ENCODE measurements at places on chromosomes 2 and 18.

GRCh38 chr2:88329815-88330603, 122.5 kb downstream of the FOXI3 start:
- DNase-seq: peak; percentile 60

DNA sequence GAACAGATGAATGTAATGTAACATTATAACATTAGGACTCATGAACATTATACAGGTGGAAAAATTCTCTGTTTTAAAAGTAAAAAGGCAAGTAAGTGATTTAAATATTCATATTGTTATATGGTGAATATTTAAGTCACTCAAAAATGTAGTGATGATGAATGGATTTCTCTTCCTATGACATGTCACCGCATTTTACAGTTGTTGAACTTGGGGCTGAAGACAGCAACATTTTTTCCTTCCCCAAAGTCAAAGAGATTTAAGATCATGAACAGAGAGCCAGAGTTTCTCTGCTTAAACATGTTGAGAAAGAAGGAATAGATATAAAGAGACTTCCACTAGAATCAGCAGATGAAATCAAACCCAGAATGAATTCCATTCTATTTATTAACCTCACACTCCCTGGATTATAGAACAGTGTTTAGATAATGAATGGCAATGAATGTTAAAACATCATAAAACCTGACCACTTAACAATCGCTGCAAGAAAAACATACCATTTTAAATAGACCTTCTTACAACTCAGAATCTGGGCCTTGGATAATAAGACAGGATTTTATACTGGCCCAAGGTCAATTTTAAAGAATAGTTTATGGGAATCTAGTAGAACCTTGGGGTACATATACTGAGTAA, 163.6 kb upstream of the SIX2 start:
- DNase-seq: no peak

GRCh38 chr2:212021947-212022346, 516.7 kb downstream of the ERBB4 start:
- DNase-seq: no peak

DNA sequence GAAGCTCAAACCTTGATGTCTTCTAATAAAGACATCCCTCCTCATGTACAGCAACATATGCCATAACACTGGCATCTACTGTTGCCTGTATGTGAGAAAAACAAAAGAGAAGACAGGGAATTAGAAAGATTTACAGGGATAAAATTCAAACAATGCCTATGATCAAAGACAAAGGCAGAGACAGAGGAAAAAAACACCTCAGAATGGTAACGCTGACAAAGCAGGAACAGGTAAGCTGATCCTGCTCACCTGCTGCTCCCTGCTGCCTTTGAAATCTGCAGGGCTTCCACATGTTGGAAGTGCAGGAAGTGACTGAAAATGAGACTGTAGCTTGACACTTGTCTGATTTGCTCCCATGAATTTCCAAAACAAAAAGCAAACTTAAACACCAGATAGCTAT, 90.2 kb upstream of the DNAJC10 start:
- DNase-seq: peak; percentile 39

GRCh38 chr18:25675123-25675850, 323.3 kb upstream of the ZNF521 start:
- DNase-seq: peak; percentile 48

DNA sequence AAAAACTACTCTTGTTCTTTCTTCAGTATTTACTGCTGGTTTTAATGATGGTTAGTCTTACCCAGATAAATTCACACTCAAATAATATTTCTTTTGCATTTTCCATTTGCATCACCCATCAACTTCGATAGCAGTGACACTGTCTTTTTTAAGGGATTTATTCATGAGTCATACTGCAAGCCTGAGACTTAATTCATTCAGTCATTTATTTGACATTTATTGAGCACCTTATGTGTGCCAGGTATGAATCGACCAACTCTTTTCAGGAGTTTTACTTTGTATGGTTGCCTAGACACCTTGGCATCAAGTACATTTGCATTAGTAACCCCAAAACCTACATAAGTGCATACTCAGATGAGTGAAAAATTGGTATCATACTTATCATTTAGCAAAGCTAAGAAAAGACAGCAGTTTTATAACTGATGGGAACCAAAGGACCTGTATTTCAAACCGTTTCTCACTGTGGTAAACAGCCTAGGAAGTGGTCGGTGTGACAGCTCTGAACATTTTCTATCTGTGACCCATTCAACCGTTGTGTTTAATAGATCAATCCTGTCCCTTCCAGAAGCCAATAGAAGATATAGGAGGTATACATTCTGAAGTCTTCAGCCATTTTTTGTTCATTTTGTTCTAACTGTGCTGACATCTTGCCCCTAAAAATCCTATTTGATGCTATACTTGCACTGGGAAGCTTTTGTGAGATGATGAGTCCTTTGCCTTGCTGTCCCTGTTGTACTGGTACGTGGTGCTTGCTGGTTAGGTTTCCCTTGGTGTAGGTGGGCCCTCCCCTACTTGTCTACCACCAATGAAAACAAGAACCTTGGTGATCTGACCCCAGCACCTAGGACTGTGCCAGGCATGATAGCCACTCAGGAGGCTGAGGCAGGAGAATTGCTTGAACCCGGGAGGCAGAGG, 484.7 kb upstream of the RAB12 start:
- DNase-seq: no peak

- DNase-seq: no peak
Measured at GRCh38 chr18:77619525-77619924, 369.9 kb downstream of the GALR1 start.

DNA sequence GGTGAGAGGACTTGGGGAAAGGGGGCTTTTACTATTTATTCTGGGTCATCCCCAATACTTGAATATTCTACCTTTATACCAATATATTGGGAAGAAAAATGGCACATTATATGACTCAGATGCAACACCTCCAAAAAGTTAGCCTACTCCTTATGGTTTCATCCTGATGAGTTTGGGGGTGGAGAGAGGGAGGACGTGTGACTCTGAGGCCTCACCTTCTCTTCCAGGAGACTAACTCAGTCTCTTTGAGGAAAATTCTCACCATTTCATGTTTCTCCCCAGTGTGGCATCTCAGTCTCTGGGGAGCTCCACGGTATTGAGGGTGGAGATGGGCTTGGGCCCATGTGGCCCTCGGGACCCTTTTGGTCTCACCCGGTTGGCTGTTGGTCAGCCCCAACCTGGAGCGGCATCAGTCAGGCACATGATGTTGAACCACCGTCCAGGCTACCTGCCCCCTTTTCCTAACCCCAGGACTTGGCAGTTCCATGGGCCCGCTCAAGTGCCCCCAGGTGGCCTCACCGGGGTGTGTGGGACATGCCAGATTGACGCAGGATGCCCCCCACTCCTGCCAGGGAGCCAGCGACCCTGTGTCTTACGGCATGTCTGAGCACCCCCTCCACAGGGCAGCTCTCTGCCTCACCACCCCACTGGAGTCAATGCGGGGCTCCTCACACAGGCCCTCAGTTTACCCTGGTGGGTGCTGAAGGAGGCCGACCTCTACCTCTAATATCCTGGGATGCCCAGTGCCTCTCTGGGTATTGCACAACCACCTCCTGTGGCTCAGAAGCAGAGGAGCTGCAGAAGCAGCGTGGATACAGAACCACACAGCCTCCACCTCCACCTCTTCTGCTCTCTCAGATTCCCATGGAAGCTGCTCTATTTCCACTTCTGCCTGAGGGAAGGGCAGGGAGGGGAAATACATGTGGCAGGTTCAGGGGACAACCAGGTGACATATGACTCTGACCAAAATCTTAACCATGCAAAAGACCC, 297.4 kb downstream of the EIPR1 start:
- no peak for DNase-seq

DNA sequence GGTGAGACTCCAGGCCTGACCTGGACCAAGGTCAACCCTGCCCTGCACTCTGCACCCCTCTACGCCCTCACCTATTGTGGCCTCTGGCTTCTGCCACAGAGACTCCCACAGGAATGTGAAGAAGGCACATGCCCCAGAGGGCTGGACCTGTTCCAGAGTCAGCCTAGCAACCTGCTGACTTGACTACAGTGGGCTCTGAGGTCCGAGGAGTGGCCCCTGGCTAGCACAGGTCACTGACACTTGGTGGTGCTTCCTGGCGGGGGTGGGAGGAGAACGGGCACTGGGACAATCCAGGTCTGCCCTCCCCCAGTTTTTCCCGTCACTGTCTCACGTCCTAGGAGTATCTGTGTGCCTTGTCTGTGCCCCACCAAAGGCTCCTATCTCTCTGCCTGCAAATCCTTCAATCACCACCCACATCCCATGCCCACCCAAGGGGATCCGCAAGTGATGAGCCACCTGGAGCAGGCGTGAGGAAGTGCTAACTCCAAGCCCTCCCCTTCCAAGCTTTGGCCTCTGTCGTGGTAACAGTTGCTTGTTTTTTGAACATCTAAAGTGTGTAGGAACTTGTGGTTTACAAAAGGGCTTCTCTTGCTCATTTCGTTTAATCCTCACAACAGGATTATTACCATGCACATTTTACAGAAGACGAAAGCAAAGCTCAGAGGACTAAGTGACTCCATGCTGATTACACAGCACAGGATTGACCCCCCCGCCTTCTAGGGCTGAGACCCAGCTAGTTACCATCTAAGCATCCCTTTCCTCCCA, 86.2 kb downstream of the MCFD2 start:
- DNase-seq: no peak

DNA sequence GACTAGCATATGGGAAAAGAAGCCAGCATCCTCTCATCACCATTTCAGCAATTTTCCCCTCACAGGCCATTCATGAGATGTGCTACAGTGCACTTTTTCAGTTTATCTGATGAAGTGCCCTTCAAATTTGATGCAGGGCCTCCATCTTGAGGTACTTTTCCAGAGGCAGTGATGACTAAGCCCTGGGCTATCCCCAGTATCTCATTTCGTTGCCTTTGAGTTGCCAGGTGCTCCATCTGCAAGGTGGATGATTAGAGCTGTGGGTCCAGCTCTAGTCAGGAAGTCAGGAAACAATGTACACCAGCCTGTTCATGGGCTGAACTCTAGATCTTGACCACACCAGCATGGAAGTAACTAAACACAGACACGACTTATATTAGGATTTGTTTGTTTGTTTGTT, 425.2 kb downstream of the METTL4 start:
- no peak for DNase-seq

- DNase-seq: no peak
Measured at GRCh38 chr18:13621886-13622619, 104.3 kb downstream of the FAM210A start.

DNA sequence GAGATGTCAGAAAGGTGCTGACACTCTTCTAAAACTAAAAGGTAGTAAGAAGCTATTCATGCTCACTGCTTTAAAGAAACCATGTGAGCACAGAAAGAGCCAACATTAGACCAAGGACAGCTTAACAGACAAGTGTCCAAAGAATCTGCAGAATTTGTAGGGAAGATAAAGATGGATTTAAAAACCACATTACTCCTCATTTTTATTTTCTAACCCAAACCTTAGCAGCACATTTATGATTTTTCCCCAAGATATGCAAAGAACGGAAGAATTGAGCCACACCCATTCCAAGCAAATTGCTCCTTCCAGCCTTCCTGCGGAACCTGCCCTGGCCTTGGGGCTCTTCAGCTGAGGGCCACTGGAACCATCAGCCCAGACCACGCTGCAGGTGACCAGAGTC, 26.9 kb downstream of the MBP start:
- DNase-seq: no peak

- no peak for DNase-seq
Measured at GRCh38 chr2:186543561-186544131, 46.2 kb upstream of the ITGAV start.

- DNase-seq: no peak
Measured at GRCh38 chr2:8997631-8998030, 5.9 kb downstream of the MBOAT2 start.

- DNase-seq: no peak
Measured at GRCh38 chr2:207148020-207148419, 17.7 kb downstream of the KLF7 start.

GRCh38 chr18:35736696-35737095, 155.2 kb downstream of the GALNT1 start:
- DNase-seq: no peak

- DNase-seq: no peak
Measured at GRCh38 chr2:64283641-64284361, 139.6 kb upstream of the PELI1 start.

DNA sequence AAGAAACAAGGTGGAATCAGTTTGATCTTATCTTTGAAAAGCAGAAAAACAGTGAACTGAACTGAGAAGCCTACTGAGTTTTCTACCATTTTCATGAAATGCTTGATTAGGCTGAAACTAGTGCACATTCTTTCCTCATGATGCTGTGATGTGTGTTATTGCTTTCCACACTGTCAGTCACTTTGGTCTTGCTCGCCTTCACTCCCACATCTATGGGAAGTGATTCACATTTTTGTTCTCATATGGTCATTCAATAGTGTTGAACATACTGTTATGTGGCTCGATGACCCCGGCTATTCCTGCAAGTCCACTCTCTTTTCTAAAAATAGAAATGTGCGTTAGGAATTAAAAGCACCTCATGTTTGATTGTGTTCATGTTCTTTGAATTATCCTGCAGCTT, 129.7 kb downstream of the TGIF1 start:
- no peak for DNase-seq

- DNase-seq: no peak
Measured at GRCh38 chr2:176146101-176146500, 5.2 kb upstream of the HOXD4 start.

DNA sequence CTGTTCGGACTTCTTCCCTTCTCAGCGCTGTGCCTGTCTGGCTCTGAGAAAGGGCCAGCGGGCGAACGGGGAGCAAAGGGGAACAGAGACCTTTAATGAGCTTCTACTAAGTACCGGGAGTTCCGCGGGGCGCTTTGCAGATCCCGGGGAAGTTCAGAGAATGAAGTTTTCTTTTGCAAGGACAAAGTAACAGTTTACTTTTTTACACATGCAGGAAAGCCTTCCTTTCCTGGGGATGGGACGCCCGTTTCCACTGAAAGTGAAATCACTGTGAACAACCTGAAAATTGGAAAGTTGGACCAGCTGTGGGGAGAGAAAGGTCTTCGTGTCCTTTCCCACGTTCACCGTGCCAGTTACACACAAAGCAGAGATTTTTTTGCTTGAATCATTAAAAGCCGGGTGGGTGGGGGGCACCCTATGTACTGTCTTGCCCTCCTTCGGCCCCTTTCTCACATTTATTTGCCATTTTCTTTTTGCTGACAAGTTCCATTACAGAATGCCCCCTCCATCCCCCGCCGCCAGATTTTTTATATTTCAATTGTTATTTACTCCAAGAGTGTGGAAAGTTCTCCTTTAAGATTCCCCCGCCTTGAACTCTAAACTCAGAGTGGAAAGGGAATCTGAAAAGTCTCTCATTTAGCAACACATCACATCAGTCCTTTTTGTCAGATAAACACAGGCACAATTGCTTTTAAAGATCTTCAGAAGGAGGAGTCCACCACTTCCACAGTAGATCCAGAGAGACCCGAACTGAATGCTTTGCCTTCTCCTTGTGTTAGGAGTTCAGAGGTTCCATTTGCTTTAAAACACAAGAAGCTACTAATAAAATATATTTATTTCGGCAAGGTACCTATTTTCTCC, 1.1 kb upstream of the FN1 start:
- no peak for DNase-seq

GRCh38 chr2:53575721-53576124, 191.9 kb upstream of the CHAC2 start:
- DNase-seq: no peak

- no peak for DNase-seq
Measured at GRCh38 chr2:154911729-154912128, 213.2 kb downstream of the KCNJ3 start.

Measured in iPS DF 6.9 (cell line).